ENCODE measurements at places on chromosomes 12 and 14.

DNA sequence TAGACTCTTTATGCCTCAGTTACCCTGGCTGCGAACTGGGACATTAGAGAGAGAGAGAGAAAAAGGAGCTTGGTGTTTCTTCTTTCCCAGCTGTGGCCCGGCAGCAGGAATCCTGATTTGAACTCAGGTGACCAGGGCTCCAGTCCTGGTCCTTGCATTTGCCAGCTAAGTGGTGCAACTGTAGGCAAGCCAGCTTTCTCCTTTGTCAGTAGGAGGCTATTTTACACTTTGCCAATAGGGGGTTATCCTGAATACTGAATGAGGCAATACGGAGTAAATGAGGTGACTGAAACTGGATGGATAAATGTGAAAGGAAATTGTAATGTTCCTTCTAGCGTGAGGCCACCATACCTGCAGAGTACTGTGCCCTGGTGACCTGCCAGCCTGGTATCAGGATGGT is 27.8 kb downstream of the KCNA5 start:
- DNase-seq, result no peak

DNA sequence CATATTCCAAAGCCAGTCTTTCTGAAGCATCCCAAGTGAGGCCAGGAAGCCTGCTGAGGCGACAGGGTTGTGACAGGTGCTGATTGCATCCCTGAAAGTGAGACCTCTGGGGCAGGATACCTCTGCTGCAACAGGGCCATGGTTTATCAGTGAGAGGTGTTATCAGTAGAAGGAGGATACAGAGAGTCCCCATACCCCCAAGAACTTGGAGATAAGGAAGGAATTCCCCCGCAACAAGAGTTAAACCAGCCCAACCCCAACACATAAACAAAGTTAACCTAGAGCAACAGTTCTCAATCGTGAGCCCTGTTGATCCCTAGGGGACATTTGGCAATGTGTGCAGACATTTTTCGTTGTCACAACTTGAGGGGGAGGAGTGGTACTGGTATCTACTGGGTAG is 233.1 kb upstream of the NOS1 start:
- DNase-seq, result no peak

DNA sequence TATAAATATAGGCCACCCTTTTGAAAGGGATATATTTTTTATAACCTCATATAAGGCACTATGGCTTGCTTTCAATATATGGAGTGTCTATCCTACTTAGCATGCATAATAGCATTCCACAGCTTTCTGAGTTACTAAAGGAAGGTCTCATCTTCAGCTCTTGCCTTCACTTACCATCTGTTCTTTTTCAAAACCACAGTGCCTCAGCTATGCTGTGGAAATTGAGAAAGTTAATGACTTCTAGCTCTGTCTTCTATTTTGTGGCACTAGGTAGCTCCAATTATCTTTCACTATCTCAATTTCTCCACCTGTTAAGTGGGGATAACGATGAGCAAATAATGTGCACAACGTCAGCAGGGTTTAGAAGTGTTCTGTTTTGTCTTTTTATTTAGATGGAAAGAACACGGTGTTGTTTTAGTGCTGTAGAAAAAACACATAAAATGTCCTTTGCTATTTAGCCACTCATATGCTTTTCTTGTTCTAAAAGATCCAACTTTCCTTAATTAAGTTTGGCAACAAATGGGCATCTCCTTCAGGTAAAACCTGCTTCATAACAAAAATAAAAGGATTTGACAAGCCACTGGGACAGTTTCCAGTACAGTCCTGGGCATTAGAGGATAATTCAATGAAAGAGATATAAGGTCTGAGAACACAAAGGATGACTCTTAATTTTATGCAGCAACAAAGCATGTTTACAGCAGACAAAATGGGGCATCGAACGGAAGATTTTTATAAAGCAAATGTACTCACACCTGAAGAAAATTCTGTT is 462.0 kb upstream of the SYT1 start:
- no peak for DNase-seq

GRCh38 chr14:95741781-95742180 is 27.9 kb upstream of the TCL1A start:
- DNase-seq, result no peak

- DNase-seq, result no peak
Observed at GRCh38 chr14:55773984-55774545, 194.1 kb downstream of the KTN1 start.

GRCh38 chr14:60532442-60532841 is 23.5 kb downstream of the SIX6 start:
- no peak for DNase-seq

- DNase-seq, result no peak
Observed at GRCh38 chr14:94056579-94057308, 24.3 kb downstream of the DDX24 start.

DNA sequence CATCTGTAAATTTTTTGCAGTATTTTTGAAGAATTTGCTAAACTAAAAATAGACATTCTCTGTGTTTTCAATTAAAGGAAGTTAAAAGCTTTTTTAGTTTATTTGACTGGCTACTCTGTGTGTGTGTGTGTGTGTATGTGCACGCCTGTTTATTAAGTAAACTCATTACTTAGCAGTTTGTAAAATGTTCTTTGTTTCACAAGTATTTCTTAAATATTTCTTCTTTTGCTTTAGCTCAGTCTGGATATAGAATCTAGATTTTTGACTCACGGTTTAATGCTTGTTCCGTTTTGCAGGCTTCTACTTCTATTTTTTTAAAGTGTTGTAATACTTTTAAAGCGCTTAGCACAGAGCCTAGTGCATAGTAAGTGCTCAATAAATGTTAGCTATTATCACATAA is 46.5 kb upstream of the KCNMB4 start:
- no peak for DNase-seq

- DNase-seq, result no peak
Observed at GRCh38 chr12:77728018-77728417, 102.7 kb upstream of the NAV3 start.

- DNase-seq, result no peak
Observed at GRCh38 chr14:42884100-42884499, 1277.4 kb downstream of the LRFN5 start.

GRCh38 chr12:107702106-107702505 is 16.5 kb downstream of the PWP1 start:
- no peak for DNase-seq

- no peak for DNase-seq
Observed at GRCh38 chr14:102092806-102093205, 6.0 kb upstream of the HSP90AA1 start.

- DNase-seq, result no peak
Observed at GRCh38 chr14:100107236-100107635, 42.0 kb downstream of the EVL start.

GRCh38 chr14:87252103-87252502 is 740.9 kb downstream of the GALC start:
- DNase-seq, result no peak

DNA sequence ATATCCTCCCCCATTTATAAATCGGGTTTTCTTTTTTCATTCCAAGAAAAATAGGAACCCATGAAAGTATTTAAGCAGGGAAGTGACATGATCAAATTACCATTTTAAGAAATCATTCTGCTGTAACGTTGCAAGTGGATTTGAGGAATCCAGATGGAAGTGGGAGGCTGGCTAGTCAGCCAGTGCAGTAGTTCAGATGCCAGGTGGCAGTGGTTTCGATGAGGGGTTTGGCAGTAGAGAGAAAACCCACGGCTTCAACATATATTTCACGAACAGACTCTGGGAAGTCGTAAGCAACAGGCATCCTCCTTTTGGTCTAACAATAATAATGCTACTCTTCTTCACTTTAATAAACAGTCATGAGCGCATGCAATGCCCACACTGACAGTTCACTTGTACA is 25.0 kb downstream of the PDZRN4 start:
- no peak for DNase-seq

DNA sequence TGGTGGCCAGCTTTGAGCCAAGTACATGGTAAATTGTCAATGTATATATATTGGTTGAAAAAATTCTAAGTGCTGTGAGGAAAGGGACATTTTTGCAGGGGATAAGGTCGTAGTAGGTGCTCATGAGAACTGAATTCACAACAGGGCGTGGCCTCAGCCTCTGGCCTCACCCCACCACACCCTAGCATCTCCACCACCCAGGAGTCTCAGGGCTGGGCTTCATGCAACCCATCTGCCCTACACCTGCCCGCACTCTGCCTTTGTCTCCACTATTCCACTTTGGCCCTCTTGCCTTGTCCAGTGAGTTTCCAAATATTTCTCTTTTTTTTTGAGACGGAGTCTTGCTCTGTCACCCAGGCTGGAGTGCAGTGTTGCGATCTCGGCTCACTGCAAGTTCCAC is 22.1 kb upstream of the AQP2 start:
- no peak for DNase-seq

DNA sequence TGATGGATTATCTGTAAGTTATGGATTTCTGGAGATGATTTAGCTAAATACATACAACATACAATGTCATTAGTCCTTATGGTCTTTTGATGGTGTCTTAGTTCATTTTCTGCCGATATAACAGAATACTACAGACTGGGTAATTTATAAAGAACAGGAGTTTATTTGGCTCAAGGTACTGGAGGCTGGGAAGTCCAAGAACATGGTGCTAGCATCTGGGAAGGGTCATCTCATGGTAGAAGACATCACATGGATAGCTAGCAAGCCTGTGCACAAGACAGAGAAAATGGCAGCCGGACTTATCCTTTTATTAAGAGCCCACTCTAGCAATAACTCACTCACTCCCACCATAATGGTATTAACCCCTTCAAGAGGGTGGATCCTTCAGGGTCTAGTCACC is 24.2 kb downstream of the KLHL28 start:
- DNase-seq, result no peak

GRCh38 chr12:62078020-62078419 is 182.2 kb upstream of the USP15 start:
- DNase-seq, result no peak

- no peak for DNase-seq
Observed at GRCh38 chr14:95364481-95365209, 44.9 kb upstream of the CLMN start.

DNA sequence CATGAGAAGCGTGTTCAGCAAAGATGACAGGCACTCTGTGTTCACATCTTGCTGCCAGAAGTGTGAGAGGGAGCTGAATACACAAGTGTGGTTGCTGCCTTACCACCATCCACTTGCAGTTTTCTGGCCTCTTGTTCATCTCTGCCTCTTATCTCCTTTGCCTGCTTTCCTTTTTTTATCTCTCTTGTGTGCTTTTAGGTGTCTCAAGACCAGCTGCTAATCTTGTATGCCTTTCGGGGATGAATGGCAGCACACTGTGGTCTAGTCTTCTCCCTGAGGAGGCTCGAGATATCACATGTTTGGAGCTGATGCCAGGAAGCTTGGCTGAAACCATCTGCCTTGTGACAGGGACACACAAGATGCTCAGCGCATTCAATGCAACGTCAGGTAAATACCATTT is 17.2 kb downstream of the FAM234B start:
- DNase-seq, result no peak

GRCh38 chr12:68393417-68393816 is 61.3 kb upstream of the MDM1 start:
- no peak for DNase-seq

DNA sequence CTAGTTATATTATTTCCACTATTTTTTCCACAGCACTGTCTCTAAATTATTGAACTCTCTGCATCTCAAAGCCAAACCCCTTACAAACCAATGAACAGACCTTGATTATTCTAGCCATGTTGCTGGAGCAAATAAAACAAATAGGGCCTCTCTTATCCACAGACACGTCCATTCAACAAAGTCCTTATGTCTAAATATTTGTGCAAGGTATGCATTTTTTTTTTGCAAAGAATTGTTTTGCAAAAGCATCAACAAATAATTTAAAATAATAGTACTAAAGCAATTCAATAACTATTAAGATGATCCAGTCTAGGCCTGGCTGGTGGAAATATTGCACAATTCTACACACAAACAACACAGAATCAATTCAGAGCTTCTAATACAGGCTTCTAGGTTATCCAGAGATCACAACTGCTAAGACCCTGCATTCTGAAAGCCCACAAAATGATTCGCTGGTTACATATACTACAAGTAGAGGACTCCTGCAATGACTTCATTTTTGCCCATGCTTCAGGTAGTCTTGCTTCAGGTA is 221.0 kb downstream of the SLC25A21 start:
- no peak for DNase-seq

GRCh38 chr14:91246051-91246852 is 1.7 kb upstream of the GPR68 start:
- peak; percentile 19 for DNase-seq

- DNase-seq, result no peak
Observed at GRCh38 chr12:55727643-55728185, 1.1 kb downstream of the CD63 start.

GRCh38 chr14:88437658-88438057 is 52.2 kb downstream of the SPATA7 start:
- no peak for DNase-seq

DNA sequence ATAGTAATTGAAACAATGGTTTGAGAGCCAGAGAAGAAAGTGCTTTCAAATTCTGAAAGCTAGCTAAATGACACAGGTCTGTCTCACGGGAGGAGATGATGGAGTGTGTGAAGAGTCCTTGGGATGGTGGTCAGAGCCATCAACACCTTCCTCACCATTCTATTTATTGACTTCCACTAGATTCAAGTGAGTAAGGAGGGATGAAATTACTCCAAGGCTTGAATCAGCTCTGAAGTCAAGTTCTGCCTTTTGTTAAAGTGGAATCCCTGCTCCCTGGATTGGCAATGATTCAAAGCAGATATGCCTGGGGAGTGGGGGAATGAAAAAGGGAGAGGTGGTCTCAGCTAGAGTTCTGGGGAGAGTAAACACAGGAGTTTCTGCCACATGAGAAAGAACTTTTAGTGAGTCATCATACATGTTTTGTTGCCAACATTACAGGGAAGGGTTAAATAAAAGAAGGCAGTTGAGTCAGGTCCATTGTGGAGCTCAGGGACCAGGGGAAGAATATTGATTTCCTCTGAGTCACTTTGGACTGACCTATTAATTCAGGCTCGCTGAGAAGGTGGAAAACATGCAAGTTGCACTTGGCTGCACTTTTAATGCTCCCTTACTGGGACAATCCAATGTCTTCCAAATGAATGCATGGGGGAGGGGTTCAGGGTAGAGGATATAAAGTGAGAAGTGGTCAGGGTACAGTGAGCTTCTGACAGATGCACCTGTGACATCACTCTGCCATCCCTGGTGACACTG is 142.7 kb downstream of the TBX5 start:
- DNase-seq, result no peak

- no peak for DNase-seq
Observed at GRCh38 chr14:85415015-85415712, 114.8 kb upstream of the FLRT2 start.

GRCh38 chr12:1878214-1878613 is 40.2 kb downstream of the CACNA2D4 start:
- no peak for DNase-seq

- no peak for DNase-seq
Observed at GRCh38 chr14:105143451-105144025, 25.0 kb downstream of the JAG2 start.

- DNase-seq, result no peak
Observed at GRCh38 chr12:54602661-54603060, 14.2 kb upstream of the PPP1R1A start.

- DNase-seq, result no peak
Observed at GRCh38 chr14:94517641-94518257, 8.5 kb upstream of the SERPINA12 start.

GRCh38 chr14:32186248-32186647 is 15.6 kb upstream of the RNU6-7 start:
- no peak for DNase-seq
